ENCODE measurements at places on chromosomes 6 and 20.

DNA sequence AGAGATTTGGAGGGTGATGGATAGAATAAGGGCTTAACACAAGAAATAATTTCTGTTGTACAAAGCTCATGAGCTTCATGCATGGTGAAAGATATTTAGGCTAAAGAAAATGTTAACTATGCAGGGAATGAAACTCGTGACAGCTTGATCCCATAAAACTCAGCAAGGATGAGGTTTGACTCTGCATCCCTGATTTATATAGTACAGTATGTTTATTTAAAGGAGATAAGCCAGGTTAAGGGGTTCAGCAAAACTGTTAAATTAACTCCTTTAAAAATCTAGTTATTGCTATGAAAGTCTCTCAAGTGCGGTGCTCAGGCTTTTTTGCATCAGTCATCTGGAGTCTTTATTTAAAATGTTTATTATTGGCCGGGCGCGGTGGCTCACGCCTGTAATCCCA, 326.4 kb downstream of the LAMA2 start:
- no peak for DNase-seq

GRCh38 chr6:110566346-110567125, 90.1 kb upstream of the SLC22A16 start:
- no peak for DNase-seq

DNA sequence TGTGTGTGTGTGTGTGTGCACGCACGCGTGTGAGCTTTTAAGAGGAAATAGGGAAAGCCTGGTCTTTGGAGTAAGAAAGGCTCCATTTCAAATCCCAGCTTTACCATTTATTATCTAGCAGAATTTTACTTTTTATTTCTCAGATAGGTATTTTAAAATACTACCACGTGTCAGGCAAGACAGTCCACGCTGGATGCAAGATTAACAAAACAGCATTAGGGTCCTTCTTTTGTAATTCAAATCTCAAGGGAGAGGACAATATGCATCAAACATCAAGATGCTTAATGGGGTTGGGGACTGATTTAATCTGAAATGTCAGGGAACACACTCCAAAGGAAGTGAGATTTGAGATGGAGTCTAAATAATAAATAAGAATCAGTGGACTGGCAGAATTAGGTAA, 768.8 kb downstream of the PHF3 start:
- no peak for DNase-seq

DNA sequence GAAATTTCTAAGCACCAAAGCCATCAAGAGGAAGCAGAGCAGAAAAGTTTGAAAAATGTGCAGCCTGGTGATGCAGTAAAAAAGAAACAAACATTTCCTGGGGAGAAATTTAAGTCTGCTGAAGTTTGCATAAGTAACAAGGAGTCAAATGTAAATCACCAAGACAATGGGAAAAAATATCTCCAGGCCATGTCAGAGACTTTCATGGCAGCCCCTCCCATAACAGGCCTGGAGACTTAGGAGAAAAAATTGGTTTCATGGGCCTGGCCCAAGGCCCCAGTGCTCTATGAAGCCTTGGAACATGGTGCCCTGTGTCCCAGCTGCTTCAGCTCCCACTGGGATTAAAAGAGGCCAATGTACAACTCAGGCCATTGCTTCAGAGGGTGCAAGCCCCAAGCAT, 30.1 kb upstream of the EPM2A start:
- DNase-seq: no peak

GRCh38 chr6:167349631-167350274, 24.9 kb downstream of the TTLL2 start:
- no peak for DNase-seq

DNA sequence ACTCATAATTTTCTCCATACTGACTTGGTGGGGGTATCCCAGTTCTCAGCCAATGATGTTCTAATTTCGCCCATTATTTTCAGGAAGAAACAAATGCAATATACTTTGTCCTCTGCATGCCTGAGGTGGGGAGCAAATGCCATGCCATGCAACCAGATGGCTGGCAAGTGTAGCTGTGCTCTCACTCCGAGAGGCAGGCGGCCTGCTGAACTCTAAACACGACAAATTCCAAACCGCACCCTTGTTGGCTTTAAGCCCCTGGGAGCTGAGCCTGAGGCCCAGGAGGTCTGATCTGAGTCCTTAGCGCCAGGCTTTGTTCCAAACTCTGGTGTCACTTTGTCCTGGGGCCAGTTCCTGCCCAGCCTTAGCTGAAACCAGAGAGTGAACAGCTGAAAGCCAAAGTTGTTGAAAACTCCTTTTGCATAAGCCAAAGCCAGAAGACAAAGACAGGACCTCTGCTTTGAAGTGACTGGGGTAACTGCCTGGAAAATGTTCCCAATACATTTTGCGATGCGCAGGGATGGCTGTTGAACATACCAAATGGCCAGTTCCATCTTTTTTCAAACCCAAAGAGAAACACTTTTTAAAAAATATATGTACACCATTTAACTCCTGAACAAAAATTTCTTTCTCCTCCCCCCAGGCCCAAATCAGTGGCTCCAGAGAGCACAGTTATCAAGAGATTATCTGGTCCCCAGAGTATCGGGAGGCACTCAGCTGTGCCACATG, 46.2 kb downstream of the TTI1 start:
- peak; percentile 75 for DNase-seq

Measured in right cardiac atrium (tissue), 5 donors.